ENCODE measurements at places on chromosomes 7 and 10.

DNA sequence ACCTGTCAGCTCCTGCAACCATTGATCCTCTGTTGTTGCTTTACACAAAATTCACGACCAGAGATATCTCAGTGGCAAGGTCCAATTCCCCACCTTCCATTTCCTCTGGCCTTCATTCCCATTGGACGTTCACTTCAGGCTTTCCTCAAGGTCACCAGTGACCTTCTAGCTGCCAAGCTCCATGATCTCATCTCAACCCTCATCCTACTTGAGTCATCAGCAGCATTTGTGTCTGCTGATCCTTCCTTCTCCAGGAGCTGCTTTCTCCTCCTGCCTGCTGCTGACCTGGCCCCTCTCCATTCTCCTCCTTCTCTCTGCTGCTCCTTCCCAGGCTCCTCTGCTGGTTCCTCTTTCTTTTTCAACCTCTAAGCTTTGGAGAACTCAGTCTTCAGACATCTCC is 66.2 kb upstream of the C10orf90 start:
- DNase-seq: no peak

DNA sequence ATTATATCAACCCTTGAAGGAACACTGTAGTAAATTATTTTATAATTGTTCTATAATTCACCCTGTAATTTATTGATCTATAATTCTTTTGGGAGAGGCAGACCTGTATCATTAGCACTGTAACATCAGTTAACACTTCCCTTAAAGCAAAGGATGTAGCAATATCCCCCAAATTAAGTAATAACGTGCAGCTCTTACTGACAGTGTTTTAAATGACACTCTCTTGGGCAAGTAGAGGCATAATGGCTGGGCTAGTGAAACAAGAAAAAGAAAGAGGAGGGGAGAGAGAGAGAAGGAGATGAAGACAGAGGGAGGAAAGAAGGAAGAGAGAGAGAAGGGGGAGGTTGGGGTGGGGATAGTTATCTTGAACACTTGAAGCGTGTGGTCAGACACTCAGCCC is 161.0 kb upstream of the RNF32 start:
- DNase-seq: no peak

GRCh38 chr10:110358869-110359629 is 54.3 kb upstream of the SMNDC1 start:
- no peak for DNase-seq

- DNase-seq: no peak
These were observed 1.5 kb upstream of the GHITM start for GRCh38 chr10:84137811-84138210.

DNA sequence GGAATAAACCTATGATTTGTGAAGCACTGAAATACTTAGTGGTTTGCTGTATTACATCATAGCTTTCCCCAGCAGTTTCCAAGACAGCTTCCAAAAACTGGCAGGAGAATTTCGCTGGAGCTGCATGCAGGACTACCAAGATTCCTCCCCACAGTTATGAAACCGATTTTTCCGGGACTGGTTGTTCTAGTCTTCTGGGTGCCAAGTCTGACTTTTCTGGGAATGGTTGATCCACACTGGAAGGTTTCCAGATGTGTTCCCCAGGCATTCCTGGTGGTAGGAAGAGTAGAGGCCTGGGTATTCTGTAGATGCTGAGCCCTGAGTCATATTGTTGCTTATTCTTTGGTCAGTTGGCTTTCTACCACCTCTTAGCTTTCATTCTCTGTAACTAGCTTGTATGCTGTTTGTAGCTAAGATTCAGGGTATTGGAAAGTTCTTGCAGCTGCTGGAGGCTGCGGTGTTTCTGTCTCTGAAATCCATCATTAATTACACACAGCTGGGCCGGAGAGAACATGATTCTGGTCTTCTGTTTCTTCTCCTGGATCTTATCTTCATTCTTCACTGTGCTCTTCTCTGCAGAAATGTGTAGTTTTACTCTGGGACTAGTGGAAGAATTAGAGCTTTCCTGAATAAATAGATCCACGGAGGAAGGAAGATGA is 6.3 kb downstream of the ABCC2 start:
- DNase-seq: no peak

GRCh38 chr7:55034776-55035175 is 16.0 kb downstream of the EGFR start:
- DNase-seq: no peak

- no peak for DNase-seq
These were observed 209.2 kb downstream of the AGMO start for GRCh38 chr7:15352421-15353206.

DNA sequence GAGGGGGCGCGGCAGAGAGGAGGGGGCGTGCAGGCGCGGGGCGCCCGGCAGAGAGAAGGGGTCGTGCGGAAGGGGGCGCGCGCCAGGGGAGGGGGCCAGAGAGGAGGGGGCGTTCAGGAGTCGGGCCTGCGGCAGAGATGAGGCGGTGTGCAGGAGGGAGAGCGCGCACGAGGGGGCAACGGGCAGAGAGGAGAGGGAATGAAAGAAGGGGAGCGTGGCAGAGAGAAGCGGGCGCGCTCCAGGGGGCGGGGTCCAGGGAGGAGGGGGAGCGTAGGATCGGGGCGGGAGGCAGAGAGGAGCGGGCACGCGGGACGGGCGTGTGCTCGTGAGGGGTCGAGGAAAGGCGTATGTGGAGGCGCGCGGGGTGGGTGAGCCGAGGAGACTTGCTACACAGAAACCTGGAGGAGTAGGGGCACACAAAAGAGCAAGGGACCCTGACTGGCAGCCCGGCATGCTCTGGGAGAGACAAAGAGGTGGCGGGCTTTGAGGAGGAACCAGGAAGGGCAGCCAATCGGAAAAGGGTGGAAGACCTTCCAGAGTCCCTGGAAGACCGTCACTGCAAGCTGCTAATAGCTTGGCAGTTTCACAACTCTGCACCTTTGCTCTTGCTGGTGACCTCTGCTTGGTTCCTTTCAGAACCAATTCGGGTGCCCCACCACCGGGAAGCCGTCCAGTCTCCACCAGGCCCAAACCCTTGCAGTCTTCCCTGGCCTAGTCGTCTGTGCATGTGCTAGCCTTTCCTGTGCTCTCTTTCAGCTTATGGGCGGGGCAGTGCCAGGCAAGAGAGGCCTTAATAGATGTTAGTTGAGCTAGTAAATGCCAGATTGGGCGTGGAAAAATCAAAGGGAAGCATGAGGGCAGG is 639 bp downstream of the DYDC2 start:
- DNase-seq: peak; percentile 78

GRCh38 chr7:3678314-3678810 is 377.3 kb downstream of the SDK1 start:
- DNase-seq: no peak

DNA sequence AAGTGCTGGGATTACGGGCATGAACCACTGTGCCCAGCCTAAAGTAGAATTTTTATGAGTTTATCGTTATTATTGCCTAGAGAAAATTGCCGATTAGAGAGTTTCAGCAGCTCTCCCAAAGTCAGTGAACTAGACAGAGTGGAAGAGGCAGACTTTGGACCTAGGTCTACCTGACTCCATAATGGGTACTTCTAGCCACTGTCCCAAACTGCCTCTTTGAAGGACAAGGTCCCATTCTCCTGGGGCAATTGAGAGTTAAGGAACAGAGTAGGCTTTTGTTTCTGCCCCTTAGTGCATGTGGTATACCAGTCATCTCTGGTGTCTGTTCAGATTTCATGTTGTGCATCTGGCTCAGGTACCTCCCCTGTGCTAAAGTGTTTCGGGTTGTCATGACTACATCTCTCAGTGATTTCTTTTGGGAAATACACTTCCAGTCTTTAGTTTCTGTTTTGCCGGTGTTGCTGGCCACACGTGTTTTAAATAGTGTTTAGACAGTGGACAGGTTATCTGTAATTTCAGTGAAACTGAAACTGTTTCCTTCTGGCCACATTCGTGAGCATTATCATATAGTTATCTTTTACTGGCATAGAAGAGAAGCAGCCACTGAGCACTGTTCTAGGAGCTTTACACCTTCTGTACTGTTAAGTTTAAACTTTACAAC is 4.7 kb downstream of the TMEM236 start:
- DNase-seq: no peak

- DNase-seq: no peak
These were observed 27.1 kb downstream of the KLF6 start for GRCh38 chr10:3757638-3758490.

DNA sequence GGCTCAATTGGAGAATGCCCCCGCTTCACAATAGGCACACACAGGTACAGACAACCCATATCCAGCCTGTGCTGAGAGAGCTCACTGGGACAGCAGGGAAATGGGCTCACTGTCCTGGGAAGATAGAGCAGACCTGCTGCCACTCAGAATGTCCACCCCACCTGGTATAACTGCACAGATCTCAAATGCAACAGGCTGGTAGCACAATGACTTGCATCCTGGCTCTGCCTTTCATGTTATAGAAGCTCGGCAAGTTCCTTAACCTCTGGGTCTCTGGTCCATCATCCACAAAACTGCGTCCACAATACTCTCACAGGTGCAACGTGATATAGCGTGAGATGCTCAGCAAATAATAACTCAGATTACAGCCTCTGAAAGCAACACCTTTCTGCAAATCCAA is 295.4 kb downstream of the GRID1 start:
- no peak for DNase-seq

- DNase-seq: peak; percentile 12
These were observed 100.2 kb downstream of the COL13A1 start for GRCh38 chr10:69901628-69902505.

- DNase-seq: no peak
These were observed 734 bp upstream of the VGF start for GRCh38 chr7:101165958-101166647.

DNA sequence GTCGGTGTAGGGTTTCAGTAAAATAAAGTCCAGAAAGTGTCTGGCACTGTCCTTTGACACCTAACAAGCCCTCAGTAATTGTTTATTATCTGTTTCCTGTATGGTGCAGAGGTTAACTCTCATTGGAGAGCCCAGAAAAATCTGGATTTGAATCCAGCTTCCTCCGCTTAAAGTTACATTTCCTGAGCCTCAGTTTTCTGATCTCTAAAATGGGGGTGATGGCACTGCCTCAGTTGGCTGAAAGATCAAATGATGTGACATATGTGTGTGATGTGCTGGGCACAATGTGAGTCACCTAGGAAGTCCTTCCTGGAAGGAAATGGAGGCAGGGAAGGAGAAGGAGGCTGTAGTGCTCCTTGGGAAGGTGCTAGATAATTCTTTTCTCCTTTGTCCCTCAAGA is 14.7 kb upstream of the CDH23 start:
- DNase-seq: no peak

DNA sequence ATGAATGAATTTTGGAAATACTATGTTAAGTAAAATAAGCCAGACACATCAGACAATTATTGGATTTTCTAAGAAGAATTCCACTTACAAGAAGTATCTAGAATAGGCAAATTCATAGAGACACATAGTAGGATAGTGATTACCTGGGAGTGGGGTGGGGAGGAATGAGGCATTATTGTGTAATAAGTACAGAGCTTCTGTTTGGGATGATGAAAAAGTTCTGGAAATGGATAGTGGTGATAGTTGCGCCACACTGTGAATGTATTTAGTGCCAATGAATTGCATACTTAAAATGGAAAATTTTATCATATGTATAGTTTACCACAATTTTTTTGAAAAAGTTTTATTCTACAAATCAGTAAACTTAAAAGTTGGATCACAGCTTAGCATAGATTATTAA is 297.2 kb upstream of the KAT6B start:
- DNase-seq: no peak

DNA sequence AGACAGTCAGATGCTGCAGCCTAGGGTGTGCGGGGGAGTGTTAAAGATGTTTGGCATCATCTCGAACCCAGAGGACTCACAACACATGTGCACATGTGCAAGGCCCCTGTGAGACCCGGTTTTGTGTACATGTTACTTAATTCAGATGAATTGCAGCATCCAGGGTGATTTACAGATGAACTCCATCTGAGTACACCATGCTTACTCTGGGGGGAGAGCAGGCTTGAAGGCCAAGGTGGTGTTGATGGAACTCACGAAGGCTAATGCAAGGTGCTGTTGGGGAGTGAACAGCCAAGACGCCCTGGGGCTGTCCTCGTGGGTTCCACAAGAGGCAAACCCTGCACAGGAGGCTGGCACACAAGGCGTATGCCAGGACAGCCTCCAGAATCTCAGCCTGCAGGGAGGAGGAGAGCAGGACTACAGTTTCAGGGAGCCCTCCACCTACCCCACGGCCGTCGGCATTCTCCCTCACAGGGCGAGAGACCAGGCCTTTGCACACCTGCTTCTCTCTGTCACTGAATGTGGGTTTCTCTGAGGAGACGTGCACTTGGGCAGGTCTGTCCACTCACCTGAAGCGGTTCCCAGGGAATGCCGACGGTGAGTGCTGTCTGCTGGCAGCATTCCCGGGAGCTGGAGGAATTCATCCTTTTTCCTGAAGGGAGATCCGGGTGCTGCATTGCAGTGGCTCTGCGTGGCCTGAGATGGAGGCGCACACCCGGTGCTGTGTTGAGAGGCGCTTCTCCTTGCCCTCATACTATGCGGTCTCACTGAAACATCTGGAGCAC is 178.5 kb upstream of the RNF32 start:
- DNase-seq: no peak

GRCh38 chr10:15369256-15370211 is 1.6 kb downstream of the FAM171A1 start:
- no peak for DNase-seq

DNA sequence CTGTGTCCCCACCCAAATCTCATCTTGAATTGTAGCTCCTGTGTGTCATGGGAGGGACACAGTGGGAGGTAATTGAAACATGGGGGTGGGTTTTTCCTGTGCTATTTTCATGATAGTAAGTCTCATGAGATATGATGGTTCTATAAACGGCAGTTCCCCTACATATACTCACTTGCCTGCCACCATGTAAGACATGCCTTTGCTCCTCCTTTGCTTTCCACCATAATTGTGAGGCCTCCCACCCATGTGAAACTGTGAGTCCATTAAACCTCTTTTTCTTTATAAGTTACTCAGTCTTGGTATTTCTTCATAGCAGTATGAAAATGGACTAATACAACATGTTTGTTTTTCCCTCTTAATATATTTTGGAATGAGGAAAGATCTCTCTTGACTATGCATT is 24.5 kb upstream of the TBXAS1 start:
- DNase-seq: no peak

DNA sequence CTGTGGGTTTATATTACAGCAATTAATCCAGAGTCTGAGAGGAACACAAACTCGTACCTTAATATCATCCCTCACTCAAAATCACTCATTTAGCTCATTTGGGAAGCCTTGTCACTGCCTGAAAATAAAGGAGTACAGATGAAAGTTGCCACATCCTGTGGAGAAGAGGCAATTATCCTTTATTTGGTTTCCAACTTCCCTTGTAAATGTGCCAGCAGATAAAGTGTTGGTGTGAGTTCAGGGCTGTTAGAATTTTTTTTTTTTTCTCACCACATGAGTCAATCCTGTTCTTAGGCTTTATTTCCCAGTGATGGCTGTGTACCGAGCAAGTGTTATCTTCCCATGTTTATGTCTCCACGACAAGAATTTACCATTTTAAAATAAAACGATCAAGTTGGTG is 99.0 kb upstream of the SMIM30 start:
- peak; percentile 29 for DNase-seq

DNA sequence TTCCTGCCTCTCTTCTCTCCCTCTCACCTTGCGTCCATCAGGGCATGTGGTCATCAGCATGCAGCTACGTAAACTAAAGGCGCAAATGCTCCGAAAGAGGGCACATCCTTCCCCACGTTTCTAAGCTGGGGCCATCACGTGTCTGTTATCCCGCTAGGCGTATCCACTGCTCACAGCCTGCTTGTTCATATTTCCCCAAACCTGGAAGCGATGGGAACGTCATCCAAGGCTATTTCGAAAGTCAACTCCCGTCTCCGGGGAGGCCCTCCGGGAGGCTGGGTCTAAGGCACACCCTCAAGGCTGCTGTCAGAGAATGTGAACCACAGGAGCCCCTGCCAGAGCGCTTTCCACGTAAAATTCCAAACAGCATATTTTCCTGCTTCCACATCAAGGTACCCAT is 199.2 kb downstream of the DIP2C start:
- DNase-seq: no peak

GRCh38 chr10:70596860-70597809 is 5.4 kb downstream of the PRF1 start:
- DNase-seq: no peak

Data from NCI-H345 (cell line).